ENCODE measurements at places on chromosomes 5 and 9.

DNA sequence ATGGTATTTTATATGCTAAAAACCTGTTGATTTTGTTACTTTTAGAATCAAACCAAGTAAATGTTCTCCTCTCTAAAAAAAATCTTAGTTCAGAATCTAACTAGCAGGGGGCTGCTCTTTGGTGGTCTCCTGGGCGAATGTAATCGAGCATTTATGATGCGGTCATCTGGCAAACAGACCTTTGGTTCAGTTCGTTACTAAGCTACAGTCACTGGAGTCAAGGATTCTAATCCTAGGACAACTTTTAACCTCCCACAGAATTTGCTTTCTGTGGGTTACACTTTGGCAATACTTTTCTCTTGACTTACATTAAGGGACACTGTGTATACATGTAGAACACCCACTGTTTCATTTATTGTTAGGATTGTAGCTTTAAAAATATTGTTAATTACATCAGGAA lies 26.3 kb upstream of the FREM1 start:
- no peak for DNase-seq

GRCh38 chr5:179122411-179123108 lies 62.4 kb downstream of the ZNF354C start:
- peak; percentile 3 for DNase-seq

DNA sequence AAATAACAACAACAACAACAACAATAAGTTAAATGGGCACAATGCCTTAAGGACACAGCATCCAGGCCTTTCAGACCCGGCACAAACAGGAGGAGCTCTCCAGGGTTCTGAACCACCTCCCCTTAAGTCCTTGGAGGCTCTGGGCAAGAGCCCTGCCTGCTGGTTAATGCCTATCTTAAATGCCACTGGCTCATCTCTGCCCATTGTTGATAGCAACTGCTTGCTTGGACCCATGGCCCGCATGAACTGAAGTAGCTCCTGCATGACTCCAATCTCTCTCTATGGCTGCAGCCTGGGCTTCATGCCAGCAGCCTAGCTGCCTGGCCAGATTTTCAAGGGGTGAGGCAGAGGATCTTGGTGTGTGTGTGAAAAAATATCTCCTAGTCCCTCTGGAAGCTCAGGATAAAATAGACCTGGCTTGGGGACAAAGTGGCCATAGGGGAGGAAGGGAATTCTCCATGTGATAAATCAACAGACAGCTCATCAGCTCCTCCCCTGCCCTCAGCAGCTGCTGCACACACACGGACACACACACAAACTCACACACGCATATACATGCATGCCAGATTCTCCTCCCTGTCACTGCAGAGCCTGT lies 27.4 kb downstream of the FAM219A start:
- peak; percentile 35 for DNase-seq

GRCh38 chr9:123480791-123481190 lies 124.8 kb downstream of the CRB2 start:
- no peak for DNase-seq

GRCh38 chr9:4305065-4305985 lies 5.5 kb upstream of the GLIS3 start:
- DNase-seq, result no peak

GRCh38 chr5:2241842-2242241 lies 359.1 kb upstream of the IRX4 start:
- no peak for DNase-seq

- DNase-seq, result peak; percentile 8
These were observed 4.8 kb downstream of the C5orf15 start for GRCh38 chr5:133963493-133964128.

DNA sequence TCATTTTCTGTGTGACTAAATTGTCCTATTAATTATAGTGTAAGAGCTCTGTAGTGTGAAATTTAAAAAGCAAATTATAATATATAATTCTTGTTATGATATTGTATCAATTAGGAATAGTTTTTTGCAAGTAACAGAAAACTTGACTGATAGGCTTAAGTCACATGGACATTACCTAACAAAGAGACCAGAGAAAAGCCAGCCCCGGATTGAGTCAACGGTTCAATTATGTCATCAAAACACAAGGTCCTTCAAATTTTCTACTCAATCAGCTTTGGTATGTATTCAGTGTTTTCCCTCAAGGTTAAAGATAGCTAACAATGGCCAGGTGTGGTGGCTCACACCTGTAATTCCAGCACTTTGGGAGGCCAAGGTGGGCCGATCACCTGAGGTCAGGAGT lies 126.7 kb upstream of the PTGER4 start:
- DNase-seq, result no peak

DNA sequence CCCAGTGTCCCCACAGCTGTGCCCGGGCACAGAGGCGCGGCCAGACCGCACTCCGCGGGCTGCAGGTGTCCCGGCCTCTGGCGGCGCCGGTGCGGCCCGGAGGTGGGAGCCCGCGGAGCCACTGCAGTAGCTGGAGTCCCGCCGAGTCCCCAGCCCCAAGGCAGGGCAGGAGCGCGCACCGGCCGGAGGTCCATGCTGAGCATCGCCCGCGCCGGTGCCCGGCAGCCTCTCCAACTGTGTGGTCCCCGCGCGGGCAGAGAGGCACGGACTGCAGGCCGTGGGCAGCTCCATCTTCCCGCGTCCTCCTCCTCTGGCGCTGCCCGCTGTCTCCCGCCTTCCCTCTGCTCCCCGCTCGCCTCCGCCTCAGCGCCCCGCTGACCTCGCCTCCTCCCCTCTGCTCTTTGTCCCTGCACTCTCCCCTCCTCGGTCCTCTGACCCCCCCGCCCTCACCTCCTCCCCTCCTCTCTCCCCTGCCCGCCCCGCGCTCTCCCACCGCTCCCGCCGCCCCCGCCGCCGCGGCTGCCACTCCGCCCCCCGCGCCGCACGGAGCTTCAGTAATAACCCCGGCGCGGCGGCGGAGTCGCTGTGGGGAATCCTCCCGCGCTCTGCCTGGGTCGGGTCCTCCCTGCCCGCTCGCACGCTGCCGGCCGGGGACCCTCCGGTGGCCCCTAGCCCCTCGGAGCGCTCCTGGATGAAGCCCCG lies at the start of gene ADAMTS16:
ADAMTS16 (plus strand) TSS at position 554 of the 702 bp plus-strand sequence; CDS start at position 692, 138 bp downstream.
- no peak for DNase-seq

GRCh38 chr5:176497852-176498251 lies 39.4 kb downstream of the RNF44 start:
- no peak for DNase-seq

GRCh38 chr5:79840084-79840990 lies 150.7 kb downstream of the CMYA5 start:
- no peak for DNase-seq

- no peak for DNase-seq
These were observed 139.8 kb upstream of the BASP1 start for GRCh38 chr5:17077440-17078233.

- no peak for DNase-seq
These were observed 12.8 kb upstream of the RXRA start for GRCh38 chr9:134313470-134313869.

GRCh38 chr5:83540105-83540504 lies 68.6 kb downstream of the VCAN start:
- no peak for DNase-seq

DNA sequence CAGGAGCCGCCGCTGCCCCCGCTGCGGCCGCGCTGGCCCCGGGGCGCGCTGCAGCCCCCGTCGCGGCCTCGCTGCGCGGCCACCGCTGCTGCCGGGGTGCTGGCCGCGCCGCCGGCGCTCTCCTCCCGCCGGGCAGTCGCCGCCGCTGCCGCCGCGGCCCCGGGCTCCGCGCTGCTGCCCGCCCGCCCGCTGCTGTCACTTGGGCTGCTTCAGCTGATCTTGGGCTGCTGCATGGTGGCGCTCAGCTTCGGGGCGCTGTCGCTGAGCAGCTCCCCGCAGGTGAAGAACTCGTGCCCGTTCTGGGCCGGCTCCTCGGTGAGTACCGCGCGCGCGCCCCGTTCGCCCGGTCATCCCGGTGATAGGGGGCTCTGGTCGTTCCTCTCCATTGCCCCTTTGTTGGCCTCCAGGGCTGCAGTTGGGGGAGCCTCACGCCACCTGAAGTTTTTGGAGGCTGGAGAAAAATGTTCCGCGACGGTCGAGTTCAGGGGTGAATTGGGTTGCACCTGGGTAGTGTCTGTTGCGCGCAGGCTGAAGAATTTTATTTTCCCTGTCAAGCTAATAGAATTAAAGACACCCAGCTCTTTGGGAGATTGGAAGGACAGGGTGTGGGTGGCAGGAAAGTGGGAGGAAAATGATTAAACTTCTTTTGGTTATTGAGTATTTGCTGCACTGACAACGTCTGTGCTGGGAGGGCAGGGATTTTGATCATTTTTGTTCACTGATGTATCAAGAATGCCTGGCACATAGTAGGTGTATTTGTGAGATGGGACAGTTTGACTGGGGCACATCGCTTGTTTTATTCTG lies 596 bp downstream of the ENTREP1 start:
- peak; percentile 28 for DNase-seq

DNA sequence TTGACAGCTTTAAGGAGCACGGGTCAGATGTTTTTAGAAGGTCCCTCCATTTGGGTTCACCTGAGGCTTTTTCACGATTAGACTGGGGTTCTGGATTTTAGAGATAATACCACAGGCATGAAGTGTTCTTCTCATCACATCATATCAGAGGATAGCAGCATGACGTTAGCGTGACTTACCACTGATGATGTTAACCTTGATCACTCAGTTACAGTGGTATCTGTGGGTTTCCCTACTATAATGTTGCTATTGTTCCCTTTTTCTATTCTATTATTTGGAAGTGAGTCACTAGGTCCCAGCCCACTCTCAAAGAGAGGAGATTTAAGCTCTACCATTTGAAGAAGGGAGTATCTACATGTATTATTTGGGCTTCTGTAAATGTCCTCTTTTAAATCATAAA lies 300.0 kb downstream of the MAST4 start:
- DNase-seq, result no peak

DNA sequence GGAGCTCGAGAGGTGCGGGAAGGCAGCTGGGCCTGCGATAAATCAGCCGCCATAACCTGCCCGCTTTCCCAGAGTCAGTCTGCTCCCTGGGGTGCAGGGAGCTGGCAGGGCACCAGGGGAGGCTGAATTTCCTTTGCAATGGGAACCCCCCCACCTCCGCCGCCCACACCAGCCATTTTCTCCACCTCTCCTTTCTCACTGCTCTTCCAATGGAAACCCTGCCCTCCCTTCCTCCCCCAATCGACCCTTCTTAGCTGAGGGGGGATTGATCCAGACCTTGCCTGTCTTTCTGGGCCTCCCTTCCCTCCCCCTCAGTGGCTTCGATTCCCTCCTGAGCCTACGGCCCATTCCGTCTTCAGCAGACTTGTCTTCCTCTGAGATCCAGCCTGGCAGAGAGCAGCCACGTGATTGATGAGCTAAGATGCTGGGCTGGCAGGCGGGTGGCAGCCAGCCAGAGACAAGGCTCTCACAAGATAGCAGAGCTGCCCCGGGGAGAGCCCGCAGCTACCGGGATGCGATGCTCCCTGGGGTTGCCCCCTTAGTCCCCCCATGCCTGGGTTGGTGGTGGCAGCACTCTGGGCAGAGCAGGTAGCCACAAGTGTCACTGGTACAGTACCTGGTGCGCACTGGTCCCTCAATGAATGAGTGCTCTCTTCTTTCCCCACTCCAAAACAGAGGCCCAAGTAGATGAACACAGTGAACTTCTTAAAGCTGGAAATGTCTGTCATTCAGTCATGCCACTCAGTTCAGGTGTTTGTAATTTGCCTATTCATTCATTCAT lies 53.7 kb upstream of the FABP6 start:
- DNase-seq, result no peak

Data from activated T-cell treated with anti-CD3 and anti-CD28 coated beads, Interleukin-2, amount 50 U/mL, for 48 hours (primary cell).